PC-9 (cell line): ENCODE measurements at places on chromosomes 13 and 19. TPM values are rescaled to one million over a fixed set of nuclear protein-coding genes. Genes with fewer than 3 reads are reported as not detected.

The CYP2A7 gene
- not detected in 2 replicates for total RNA-seq

DNA sequence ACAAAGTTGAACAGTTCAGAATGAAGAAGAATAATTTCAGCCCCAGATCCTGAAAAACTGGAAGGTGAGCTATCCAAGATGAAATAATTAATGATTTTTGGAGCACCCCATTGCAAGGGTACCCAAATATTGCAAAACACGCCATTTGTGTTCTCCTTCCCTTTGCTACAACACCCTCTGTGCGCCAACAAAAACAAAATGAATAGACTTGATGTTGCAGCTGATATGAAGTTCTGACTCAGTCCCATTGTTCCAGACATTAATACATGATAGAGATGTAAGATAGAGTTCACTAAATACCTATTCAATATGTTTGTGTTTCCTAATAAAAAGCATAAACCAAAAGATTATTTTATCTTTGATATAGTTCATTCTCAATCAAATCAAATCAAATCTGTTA is 287.5 kb upstream of the SOX21 start:
- H3K36me3 ChIP-seq: no peaks in the 10 kb centered on the region
- H3K27me3 ChIP-seq: 0 out of 2 replicates have a peak, but pooled peaks cover 8% of the 10 kb centered on the region
- H3K4me1 ChIP-seq: no peaks in the 10 kb centered on the region
- no peak overlapping the region for H3K27ac ChIP-seq
- no peak overlapping the region for H3K4me3 ChIP-seq
- DNase-seq: peak; percentile 61

- peaks cover 10% of the 10 kb centered on the region for H3K4me1 ChIP-seq
- DNase-seq: no peak
- no peaks in the 10 kb centered on the region for H3K36me3 ChIP-seq
- no peak within 1 kb of the TSS for H3K4me3 ChIP-seq
- no peak within 1 kb of the TSS for H3K27ac ChIP-seq
Measured at GRCh38 chr13:95644601-95645052, at the start of gene DZIP1. Gene DZIP1, minus strand, starts transcription at chr13:95644706. Its CDS starts 2,677 bp downstream, at chr13:95642029.

DNA sequence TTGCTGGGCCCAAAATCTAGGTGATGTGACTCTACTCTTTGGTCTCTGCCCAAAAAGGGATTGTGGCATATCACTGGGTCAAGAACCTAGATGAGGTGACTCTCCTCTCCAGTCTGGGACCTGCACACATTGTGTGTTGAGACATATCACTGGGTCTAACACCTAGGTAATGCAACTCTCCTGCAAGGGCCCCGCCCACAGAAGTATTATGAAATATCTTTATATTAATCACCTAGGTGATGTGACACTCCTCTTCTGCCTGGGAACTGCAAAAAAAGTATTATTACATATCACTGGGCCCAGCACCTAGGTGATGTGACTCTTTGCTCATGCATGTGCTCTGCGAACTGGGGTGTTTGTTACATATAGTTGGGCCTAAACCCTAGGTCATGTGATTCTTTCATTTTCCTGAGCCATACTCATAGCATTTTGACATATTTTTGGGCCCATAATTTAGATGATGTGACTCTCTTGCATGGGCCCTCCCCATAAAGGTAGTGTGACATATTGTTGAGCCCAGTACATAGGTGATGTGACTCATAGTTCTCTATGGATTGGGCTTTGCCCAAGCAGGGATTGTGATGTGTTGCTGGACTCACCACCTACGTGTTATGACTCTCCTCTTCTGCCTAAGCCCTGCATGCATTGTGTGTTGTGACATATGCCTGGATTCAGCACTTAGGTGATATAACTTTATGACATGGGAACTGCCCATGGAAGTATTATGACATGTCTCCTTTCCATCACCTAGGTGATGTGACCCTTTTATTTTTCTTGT is 11.2 kb upstream of the ZNF681 start:
- H3K27ac ChIP-seq: no peak overlapping the region
- peaks cover 67% of the 10 kb centered on the region for H3K36me3 ChIP-seq
